Activated gamma-delta T cell (primary cell): ENCODE measurements at places on chromosomes 3 and 15.

DNA sequence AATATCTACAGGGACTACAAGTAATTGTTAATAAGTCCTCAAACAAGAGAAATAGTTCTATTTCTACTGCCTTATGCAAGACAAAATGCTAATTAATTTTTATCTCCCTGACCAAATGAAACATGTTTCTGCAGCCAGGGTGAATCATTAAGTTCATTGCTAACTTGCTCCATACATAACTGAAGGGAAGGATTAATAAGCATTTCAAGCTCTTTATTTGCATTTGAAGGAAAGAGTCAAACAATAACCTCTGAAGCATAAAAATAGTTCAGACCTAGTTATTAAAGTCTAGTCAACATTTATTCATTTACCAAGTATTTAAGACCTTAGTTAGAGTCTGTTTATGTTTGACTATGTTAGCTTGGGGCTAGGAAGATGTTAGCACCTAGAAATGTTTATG lies 120.0 kb downstream of the ATP1B3 start:
- no peak for DNase-seq

DNA sequence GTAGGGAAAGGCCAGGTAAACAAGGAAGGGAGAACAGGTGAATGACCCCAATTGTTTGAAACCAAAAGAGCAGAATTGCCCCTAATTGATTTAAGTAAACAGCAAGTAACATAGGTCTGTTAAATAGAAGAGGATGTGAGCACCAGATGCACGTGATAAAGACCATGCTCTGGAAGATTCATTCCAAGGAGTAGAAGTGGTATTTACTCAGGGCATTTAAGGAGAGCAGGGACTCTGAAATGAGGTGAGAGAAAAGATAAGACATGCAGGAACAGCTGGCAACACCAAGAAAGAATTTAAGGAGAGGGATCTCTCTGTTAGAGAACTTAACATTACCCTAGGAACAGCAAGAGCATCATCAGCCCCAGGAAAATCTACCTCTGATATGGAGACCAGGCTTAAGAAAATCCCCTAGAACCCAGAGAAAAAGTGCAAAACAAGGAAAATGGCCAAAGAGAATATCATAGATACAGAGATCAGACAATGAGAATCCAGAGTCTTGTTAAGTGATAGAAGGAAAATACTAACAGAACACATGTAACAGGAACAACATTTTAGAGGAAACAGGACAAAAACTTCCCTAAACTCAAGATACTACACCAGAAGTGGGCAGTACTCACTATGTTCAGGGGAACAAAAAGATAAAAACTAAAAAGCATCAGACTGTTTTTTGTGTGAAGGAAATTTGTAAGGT lies 6.4 kb downstream of the NUDT16 start:
- DNase-seq = no peak

DNA sequence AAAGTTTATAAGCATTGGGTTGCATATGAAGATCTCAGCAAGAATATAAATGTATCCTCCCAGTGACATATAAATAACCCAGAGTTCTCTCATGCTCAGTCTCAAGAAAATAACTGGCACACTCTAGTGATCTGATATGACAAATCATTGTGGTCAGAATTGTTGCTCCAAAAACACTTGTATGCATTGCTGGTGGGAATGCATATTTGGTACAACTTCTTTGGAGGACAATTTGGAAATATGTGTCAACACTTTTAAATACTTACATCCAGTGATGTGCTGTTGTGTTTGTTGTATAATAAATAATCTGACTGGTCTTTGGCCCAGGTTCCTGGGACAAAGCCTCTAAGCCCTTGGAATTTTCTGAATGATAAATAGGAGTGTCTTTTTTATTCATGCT lies 66.7 kb upstream of the STT3B start:
- DNase-seq = no peak

DNA sequence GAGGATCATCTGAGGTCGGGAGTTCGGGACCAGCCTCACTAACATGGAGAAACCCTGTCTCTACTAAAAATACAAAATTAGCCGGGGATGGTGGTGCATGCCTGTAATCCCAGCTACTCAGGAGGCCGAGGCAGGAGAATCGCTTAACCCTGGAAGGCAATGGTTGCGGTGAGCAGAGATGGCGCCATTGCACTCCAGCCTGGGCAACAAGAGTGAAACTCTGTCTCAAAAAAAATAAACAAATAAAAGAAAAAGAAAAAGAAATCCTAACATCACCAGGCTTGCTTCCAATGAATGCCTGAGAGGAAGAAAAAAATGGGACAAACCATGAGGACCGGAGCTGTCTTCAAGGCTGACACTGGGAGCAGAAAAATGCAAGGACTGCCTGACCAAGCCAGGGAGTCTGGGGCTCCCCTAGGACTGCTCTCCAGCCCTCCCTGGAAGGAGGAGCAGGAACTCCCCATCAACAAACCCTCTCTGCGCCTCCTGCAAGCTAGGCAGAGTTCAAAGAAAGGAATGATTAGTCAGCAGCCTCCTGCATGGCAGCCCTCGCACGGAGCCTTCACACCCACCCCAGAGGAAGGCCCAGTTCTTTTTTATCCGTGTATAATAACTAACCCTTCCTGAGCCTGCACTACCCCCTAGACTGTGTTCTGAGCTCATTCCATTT lies 55.4 kb downstream of the NUP210 start:
- DNase-seq = no peak

DNA sequence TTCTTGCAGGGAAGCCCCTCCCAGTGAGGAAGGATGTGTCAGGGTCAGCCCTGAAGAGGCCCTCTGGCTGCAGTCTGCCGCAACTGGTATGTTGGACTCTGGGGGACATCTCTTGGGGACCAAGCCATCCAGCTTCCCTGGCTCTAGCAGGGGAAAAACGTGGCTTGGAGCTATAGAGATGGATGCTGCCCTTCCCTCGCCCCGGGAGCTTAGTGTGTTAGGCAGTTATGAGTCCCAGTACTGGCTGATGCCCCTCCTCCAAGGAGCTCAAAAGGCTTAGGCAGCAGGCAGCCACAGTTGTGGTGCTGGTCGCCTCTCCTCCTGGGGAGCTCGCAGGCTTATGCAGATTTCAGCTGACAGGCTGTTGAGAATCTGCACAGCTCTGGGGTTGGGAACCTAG lies 353.1 kb upstream of the GBE1 start:
- no peak for DNase-seq

GRCh38 chr3:172877011-172877410 lies 126.5 kb downstream of the ECT2 start:
- DNase-seq = no peak

- no peak for DNase-seq
These were observed 310.1 kb downstream of the THSD4 start for GRCh38 chr15:71425388-71425787.
